Placental pericyte (primary cell): ENCODE measurements at places on chromosomes 11 and 22. TPM values are rescaled to one million over a fixed set of nuclear protein-coding genes. Genes with fewer than 3 reads are reported as not detected.

SMC1B gene
- total RNA-seq: not detected in 2 replicates

LRP4 gene
- total RNA-seq: 8.2 and 14.0 TPM in 2 replicates

USH1C gene
- total RNA-seq: not detected in 2 replicates

C11orf91 gene
- 0.14 TPM in 1 of 2 replicates, not detected in the other for total RNA-seq

TPBGL gene
- 0.14 TPM in 1 of 2 replicates, not detected in the other for total RNA-seq

OR2AG2 gene
- total RNA-seq: 1.6 TPM in 1 of 2 replicates, not detected in the other

GGT5 gene
- 3.5 and 6.7 TPM in 2 replicates for total RNA-seq

SMIM35 gene
- total RNA-seq: not detected in 2 replicates

GGTLC2 gene
- not detected in 2 replicates for total RNA-seq

KCNJ1 gene
- not detected in 2 replicates for total RNA-seq

TMEM86A gene
- 0.29 and 1.3 TPM in 2 replicates for total RNA-seq

APOL5 gene
- total RNA-seq: not detected in 2 replicates

TMEM179B gene
- total RNA-seq: 42.2 and 50.7 TPM in 2 replicates

ADM2 gene
- 2.7 and 13.3 TPM in 2 replicates for total RNA-seq

SLC7A4 gene
- total RNA-seq: 0.14 and 3.1 TPM in 2 replicates

OR2AG1 gene
- not detected in 2 replicates for total RNA-seq

MMP12 gene
- total RNA-seq: 0.22 and 5.6 TPM in 2 replicates

ROM1 gene
- total RNA-seq: 1.3 and 4.6 TPM in 2 replicates

RTN4RL2 gene
- total RNA-seq: under 0.01 TPM in 1 of 2 replicates, not detected in the other

TMPRSS13 gene
- not detected in 2 replicates for total RNA-seq

PAMR1 gene
- total RNA-seq: 185 and 340 TPM in 2 replicates

INS gene
- not detected in 2 replicates for total RNA-seq
